ENCODE measurements at places on chromosomes 6 and 20.
A peak's percentile ranks its signal among the peaks of the same experiment; 100 is the strongest.

DNA sequence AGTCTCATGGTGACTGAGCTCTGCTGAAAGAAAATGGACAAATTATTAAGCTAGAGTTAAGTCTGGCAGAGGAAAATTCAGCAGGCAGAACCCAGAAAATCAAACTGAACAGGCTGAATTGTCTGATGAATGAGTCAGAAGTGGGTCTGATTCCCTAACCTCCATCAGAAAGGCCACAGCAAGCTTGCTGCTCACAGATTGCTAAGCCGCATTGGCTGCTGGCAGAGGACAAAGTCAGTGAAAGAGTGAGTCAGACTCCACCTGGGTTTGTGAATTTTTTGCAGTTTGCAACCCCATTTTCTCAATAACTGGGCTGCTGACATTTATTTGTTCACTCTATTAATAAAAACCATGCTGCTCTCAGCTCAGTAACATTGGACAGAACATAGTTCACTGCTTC lies 191.3 kb downstream of the EPM2A start:
- DNase-seq: peak; percentile 82

GRCh38 chr6:1296542-1296941 lies 15.4 kb upstream of the FOXQ1 start:
- peak; percentile 58 for DNase-seq

GRCh38 chr20:33814238-33814712 lies 3.1 kb downstream of the CHMP4B start:
- DNase-seq: no peak

- no peak for DNase-seq
Measured at GRCh38 chr20:35284992-35285805, 627 bp upstream of the EIF6 start.

DNA sequence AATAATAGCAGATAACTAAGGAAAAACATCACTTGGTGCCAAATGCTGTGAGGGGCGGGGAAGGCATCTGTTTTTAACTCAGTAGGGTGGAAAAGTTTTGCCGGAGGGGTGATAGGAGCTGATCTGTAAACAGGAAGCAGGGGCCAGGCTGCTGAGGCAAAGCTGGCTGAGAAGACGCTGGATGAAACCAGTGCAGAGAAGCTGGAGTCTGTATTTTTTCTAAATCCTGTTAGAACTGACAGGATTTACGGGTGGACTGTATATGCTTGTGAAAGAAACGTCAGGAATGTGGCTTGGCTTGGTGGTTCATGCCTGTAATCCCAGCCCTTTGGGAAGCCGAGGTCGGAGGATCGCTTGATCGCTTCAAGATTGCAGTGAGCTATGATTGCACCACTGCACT lies 5.6 kb downstream of the PCMTD2 start:
- peak; percentile 6 for DNase-seq
